Neural crest cell (in vitro differentiated cells): ENCODE measurements at places on chromosomes 1 and 21. TPM values are rescaled to one million over a fixed set of nuclear protein-coding genes. Genes with fewer than 3 reads are reported as not detected.
A peak's percentile ranks its signal among the peaks of the same experiment; 100 is the strongest.

DNA sequence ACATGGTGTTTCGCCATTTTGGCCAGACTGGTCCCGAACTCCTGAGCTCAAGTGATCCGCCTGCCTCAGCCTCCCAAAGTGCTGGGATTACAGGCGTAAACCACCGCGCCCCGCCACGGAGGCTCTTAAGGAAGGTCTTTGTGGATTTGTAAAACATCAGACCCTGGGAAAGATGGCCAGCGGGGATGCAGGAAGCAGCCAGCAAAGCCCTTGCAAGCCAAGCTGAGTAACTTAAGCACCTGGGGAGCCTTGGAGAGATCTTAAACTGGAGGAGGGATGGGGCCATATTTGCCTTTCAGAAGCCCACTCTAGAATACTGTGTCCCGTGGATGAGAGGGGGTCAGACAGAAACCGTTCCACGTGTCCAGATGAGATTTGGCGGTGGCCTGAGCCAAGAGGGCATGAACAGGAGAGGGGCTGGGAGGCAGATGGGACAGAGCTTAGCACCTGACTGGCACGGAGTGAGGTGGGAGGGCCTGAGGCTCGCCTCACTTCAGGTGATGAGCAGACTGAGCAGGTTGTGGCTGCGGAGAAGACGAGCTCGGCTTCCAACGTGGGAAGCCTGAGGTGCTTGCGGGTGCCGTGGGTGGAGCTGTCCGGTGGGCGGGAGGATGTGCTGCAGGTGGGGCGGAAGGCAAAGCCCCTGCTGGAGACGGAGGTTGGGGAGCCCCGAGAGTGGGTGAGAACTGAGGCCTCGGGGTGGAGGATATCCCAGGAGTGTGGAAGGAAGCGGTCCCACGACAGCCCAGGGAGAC is 11.7 kb downstream of the C1orf216 start:
- H3K27me3 ChIP-seq = peaks cover 36% of the 10 kb centered on the region
- H3K27ac ChIP-seq = peak overlapping the region; percentile 87
- peak overlapping the region; percentile 87 for H3K4me3 ChIP-seq

DNA sequence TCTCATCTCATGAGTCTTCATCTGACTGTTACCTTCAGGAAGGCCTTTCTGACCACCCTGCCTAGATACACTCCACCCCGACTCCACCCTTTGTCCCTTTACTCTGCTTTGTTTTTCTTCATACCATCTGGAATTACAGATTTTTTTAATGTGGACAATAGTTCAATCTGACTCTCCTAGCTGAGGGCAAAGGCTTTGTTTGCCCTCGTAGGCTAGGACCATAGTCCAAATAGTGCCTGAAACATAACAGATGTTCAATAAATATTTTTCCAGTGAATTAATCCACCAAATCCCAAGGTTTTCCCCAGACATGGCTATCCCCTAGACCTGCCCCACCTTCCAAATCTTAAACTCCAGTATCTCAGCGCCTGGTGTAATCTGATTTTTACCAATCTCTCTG is 176.5 kb upstream of the GJB5 start:
- H3K36me3 ChIP-seq = no peaks in the 10 kb centered on the region
- no peaks in the 10 kb centered on the region for H3K4me1 ChIP-seq
- no peak overlapping the region for H3K27ac ChIP-seq
- H3K27me3 ChIP-seq = peaks cover 22% of the 10 kb centered on the region

DNA sequence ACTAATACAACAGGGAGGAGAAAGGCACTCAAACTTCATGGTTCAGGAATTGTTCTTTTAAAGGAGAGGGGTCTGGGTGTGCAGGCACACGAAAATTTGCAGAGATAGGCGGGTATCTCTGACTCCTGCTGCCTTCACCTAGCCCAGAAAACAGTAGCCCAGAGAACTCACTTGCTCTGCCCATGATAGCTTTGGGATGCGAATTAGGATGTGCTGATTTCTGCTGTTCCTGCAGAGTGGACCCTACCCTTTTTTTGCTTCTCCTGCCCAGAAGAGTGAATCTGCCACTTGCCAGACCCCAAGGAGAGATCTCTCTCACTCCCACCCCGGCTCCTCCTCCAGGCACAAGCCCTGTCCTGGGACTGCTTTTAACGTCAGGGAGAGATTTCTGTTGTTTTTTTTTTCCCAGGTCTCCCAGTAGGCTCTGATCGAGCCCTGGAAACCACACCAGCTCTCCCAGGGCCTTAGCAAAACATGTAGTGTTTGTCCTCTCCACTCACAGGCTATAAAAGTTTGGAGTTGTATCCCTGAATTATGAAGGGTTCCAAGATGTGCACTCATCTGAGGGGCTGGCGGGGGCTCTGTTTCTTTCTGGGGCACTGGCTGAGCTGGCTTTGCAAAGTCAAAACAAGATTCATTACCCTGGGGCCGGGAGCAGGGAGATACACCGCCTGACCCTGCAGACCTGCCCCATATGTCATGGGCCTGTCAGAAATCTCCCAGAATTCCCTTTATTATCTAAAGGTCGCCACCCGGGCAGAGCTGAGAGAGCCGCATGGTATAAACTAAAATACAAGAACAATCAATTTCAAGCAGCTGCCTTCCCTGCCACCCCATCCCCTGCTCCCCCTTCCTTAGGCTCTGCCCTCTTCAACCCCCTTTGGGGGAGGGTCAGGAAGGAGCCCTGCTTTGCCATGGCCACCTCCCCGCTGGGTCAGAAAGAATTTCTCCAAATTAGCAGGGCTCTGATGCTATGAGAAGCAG is 17.9 kb downstream of the PLXNA2 start:
- no peaks in the 10 kb centered on the region for H3K27me3 ChIP-seq
- H3K36me3 ChIP-seq = peaks cover 8% of the 10 kb centered on the region
- DNase-seq = no peak
- H3K27ac ChIP-seq = peak overlapping the region; percentile 81
- H3K4me3 ChIP-seq = peak overlapping the region; percentile 18

Gene ARHGAP29
- total RNA-seq = 1.5 TPM in 2 replicates
